Chondrocyte (in vitro differentiated cells): ENCODE measurements at places on chromosomes 5 and 9. TPM values are rescaled to one million over a fixed set of nuclear protein-coding genes. Genes with fewer than 3 reads are reported as not detected.

Gene TMEM215
- not detected in 3 replicates for total RNA-seq

Gene FUT7
- total RNA-seq = not detected in 3 replicates

Gene ESM1
- not detected in 3 replicates for total RNA-seq

Gene HACD4
- 0.97 to 1.3 TPM (median 0.97 TPM) in 3 replicates for total RNA-seq

Gene DCTN4
- total RNA-seq = 50.5 to 54.8 TPM (median 50.8 TPM) in 3 replicates

Gene MAN1B1
- total RNA-seq = 105 to 117 TPM (median 106 TPM) in 3 replicates

Gene LIX1
- total RNA-seq = 0.12 to 0.20 TPM in 2 of 3 replicates, not detected in the other

Gene PCDHB4
- 2.0 to 5.4 TPM (median 2.0 TPM) in 3 replicates for total RNA-seq

Gene HARS2
- total RNA-seq = 22.8 to 27.4 TPM (median 22.8 TPM) in 3 replicates
